ENCODE measurements at places on chromosomes 2 and 18.

- no peak for DNase-seq
Measured at GRCh38 chr2:211816754-211817153, 721.8 kb downstream of the ERBB4 start.

GRCh38 chr2:225739328-225739727 is 339.8 kb downstream of the NYAP2 start:
- no peak for DNase-seq

- DNase-seq = no peak
Measured at GRCh38 chr2:30509716-30510115, 62.7 kb downstream of the LCLAT1 start.

- no peak for DNase-seq
Measured at GRCh38 chr18:13642440-13642827, 83.9 kb downstream of the FAM210A start.

- DNase-seq = no peak
Measured at GRCh38 chr2:202545523-202545922, 89.2 kb upstream of the FAM117B start.

DNA sequence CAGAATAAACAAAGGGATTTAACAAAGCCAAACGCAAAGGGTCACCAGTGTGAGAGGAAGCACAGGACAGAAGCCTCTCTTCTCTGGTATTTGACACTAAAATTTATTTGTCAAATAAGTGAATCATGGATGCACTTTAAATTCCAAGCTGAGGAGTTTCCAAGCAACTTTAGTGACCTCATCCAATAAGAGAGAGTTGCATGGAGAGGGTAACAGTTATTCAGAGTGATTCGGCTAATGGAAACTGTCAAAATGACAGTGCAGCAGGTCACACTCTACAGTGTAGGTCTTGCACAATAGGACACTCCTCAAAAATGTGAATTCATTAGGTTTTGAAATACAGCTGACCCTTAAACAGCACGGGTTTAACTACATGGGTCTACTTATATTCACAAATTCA is 103.9 kb upstream of the ACVR1C start:
- DNase-seq = no peak

DNA sequence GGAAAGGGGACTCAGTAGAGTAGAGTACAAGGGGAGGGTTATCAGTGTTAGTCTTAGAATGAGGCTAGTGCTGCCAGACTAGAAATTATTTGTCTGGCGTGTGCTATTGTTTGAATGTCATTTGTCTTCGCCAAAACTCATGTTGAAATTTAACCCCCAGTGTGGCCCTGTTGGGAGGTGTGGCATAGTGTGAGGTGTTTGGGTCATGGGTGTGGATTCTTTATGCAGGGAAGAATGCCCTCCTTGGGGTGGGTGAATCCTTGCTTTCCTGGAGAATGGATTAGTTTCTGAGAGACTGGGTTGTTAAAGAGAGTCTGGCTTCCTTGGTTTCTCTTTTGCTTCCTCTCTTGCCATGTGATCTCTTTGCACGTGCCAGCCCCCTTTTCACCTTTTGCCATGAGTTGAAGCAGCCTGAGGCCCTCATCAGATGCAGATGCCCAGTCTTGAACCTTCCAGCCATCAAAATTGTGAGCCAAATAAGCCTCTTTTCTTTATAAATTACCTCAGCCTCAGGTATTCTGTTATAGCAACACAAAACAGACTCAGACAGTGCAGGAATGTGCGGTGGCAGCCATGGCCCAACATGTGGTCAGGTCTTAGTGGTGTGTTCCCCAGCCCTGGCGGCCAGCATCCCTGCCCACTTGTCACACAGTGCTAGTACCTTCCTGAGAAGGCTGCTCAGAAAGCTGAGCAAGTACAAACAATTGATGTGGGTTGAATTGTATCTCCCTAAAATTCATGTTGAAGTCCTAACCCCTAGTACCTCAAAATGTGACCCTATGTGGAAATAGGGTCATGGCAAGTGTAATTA is 48.4 kb upstream of the NAB1 start:
- no peak for DNase-seq

GRCh38 chr2:238754259-238754658 is 93.6 kb upstream of the TWIST2 start:
- DNase-seq = no peak
